Islet precursor cell (in vitro differentiated cells): ENCODE measurements at places on chromosomes 3 and 15.
A peak's percentile ranks its signal among the peaks of the same experiment; 100 is the strongest.

DNA sequence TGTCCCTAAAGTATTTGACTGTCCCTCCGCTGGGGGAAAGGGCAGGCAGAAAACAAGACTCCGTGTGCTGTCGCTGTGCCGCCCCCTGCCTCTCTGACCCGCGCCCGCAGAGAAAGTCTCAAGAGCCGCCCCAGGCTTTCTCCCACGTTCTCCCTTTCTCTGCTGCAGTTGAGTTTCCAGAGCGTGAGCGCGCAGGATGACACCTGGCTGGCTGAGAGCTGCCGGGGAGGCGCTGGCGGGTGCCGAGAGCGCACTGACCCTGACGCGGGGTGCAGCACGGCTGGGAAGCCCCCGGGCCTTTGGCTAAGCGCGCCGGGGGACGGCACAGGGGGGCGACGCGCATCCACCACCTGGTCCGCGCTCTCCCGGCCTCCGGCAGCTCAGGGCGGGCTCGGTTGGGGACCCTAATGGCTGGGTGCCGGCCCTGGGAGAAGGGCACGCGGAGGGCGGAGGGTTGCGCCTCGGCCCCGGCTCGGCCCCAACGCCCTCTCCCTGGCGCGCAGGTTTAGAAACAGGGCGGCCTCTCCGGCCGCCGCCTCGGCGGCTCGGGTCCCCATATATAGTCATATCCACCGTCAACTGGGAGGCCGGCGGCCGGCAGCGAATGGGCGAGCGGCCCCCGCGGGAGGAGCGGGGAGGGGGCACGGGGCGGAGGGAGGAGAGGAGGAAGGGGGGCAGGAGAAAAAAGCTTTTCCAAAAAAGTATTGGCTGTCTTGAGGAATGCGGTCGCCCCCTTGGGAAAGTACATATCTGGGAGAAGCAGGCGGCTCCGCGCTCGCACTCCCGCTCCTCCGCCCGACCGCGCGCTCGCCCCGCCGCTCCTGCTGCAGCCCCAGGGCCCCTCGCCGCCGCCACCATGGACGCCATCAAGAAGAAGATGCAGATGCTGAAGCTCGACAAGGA lies at the start of gene TPM1:
Gene TPM1 (plus strand): TSS at position 774 of the 903 bp plus-strand sequence. CDS start 83 bp downstream, at position 857.
- DNase-seq, result peak; percentile 98

GRCh38 chr3:54793171-54793570 lies 134.7 kb downstream of the LRTM1 start:
- no peak for DNase-seq

DNA sequence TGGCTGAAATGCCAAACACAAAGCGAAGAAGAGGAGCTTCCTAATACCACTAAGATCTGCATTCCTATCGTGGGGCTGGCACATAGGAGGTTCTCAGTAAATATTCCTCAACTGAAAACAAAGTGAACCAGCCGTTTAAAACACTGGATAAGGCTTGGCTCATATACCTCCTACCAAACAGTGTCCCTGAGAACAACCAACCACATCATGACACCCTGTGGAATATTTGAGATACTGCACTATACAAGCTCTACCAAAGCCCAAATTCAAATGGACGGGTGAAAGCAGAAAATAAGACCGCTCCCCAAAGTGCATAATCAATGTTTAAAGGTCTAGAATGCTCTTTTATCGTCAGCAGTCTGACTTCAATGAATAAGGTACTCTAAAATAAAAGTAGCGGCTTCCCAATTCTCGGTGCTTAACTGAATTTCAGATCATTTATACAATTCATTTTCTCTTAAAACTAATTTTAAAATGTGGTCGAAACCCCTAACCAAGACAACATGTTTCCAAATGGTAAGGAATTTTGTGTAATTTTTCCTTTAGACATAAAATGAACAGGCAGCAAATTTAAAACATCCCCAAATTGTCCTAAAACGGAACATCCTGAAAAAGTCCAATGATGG lies 425.8 kb downstream of the ERC2 start:
- no peak for DNase-seq

DNA sequence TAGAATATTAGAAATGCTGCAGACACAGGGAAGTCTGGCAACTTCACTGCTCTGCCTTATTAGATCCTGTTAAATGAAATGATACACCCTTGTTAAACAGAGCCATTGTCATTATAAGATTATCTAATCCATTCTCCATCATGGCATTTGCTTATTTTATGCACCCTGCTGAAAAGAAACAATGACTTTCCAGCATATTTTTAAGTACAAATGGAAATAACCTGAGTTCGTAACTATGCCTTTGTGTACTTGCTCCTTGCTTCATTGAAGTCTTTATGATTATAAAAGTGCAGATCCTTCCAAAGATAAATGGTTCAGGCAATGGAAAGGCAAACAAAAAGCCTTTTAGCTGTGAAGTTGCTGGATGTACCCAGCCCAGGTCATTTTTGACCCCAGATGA lies 195.7 kb downstream of the AGBL1 start:
- DNase-seq, result no peak

- DNase-seq, result no peak
These were observed 431.2 kb upstream of the THBS1 start for GRCh38 chr15:39149636-39150150.

GRCh38 chr15:84839714-84840113 lies 22.6 kb downstream of the ALPK3 start:
- DNase-seq, result peak; percentile 53

DNA sequence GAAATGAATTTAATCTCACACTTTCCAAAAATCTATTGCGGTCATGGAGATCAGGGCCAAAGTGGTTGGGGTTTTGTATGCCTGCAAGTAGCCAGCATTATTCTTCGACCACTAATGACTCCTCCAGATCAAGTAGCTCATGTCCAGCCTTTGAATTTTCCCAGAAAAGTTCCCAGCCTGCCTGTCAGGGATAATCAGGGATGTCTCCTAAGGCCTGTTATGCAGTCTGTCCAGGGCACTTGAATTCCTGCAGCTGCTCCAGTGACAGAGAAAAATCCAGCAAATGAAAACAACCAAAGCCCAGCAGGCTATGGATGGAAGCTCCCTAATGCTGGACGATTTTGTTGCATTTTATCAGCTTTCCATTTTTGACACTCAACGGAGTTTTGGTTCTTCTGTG lies 215.4 kb downstream of the ADAMTSL3 start:
- DNase-seq, result peak; percentile 59

DNA sequence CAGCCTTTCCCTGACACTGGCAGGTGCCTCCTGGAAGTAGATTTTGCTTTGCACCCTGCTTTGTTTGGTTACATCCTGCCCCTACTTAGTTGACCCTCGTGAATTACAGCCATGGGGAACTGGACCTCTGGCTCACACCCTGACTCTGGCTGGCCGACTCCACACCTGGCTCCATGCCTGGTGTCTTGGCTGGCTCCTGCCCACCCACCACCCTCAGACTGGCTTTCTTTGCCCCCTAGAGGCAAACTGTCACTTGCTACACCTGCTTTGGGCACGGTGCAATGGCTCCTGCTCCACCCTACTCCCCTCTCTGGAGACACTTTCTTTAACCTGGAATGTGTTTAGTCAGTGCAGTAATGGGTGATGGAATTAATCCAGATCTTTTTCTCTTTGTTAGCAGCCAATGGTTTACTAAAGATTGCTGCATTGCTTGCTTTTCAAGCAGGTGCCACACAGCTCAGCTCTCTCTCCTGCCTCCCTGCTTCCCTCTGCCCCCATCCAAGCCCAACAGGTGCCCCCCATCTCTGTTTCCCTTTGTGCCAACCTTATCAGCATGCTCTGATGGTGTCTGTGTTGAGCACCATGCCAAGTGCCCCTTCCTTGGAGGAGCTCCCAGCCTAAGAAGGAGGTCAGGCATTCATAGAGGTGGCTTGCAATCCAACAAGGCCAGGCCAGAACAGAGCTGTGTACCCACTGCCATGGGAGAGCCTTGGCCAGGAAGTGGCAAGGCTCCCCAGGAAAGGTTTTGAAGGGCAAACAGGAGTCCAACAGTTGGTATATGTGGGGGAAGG lies 38.4 kb downstream of the RASGRF1 start:
- no peak for DNase-seq

GRCh38 chr3:31358473-31359070 lies 174.2 kb upstream of the STT3B start:
- DNase-seq, result no peak

DNA sequence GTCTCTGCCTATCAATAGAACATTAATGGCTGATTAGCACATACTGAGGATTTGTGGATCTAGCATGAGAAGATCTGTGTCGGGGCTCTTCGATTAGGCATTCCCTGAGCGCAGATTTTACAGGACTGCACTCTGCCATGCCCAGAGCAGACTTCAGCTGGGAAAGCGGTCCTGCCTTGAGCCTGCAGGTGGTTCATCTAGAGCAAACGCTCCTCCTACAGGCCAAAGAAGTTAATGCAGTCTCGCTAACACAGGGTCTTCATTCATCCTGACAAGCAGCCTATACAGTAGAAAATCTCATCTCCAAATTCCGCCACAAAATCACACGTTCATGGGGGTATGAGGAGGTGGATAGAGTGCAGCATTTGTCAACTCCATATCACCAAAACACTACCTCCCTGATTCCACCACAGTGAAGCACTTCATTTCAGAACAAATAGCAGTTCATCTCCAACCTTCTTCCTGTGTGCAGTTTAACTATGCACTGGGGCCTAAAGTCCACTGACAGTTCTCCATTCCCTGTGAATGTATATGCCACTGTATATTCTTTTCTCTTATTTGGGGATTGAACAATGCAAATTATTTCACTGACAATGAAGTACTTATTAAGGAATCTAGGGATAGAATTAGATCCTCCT lies 405.8 kb downstream of the IGSF11 start:
- DNase-seq, result peak; percentile 93
